ENCODE measurements at places on chromosomes 11 and 22. TPM values are rescaled to one million over a fixed set of nuclear protein-coding genes. Genes with fewer than 3 reads are reported as not detected.

The ARHGEF17 gene
- 56.5 TPM for total RNA-seq

DNA sequence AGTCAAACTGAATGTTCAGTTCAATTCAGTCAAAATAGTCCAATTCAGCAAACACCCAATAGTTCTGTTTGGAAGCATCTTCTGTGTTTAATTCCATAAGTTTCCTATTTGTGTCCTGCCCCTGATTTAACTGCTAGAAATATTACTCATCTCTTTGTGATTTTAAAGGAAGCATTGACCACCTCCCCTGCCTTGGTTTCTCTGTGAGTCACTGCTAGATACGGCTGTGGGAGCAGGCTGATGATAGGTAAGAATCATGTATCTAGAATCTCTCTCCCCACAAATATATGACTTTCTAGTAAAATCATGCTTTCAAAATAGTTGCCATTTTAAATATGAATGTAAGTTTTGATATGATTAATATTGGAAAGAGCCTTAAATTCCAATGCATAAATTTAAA, 888.5 kb downstream of the NTM start:
- H3K27ac ChIP-seq, result no peak overlapping the region
- H3K4me1 ChIP-seq, result no peaks in the 10 kb centered on the region
- H3K27me3 ChIP-seq, result no peaks in the 10 kb centered on the region
- no peak overlapping the region for H3K4me3 ChIP-seq
- DNase-seq, result no peak

DNA sequence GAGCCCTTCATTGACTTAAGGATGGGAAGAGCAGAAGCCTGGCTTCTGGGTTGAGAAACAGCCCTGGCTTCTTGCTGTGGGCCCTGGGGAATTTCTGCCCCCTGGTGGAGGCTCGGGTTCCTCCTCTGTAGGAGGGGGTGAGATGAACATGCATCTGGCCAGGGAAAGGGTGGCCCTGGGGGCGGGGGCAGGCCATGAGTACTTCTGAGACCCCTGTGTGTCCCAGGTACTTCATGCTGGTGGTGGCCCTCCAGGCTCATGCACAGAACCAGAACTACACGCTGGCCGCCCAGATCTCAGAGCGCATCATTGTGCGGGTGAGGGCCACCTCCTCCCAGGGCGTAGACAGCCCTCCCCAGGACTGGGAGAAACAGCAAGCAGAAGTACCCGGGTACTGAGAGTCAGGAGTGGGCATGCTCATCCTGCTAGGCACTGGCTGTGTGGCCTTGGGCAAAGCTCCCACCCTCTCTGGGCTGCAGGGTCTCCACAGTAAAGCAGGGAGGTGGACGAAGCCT, 15.8 kb downstream of the TMEM258 start:
- H3K27ac ChIP-seq, result no peak overlapping the region
- H3K27me3 ChIP-seq, result no peaks in the 10 kb centered on the region

DNA sequence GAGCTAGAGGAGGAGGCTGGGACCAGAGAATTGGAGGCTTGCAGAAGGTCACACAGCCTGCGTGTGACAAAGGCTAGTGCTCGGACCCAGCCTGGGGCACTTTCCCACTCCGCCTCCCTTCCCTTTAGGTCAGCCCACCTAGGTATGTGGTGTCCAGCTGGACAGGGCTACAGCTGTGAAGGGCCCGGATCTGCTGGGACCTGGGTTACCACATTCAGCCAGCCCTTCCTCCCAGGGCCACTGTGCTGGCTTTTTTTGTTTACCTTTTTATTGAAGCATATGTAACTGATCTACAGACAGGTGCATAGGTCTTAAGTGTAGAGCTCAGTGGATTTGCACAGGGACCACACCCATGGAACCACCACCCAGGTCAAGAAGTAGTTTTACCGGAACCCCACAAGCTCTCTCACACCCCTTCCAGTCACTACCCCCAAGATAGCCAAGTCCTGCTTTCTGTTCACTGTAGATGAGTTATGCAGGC, 8.7 kb downstream of the CAPN5 start:
- H3K27ac ChIP-seq, result peak overlapping the region; percentile 77
- peak; percentile 47 for DNase-seq
- H3K36me3 ChIP-seq, result no peaks in the 10 kb centered on the region
- H3K4me1 ChIP-seq, result peaks cover 38% of the 10 kb centered on the region

The MUC15 gene
- total RNA-seq, result 22.6 TPM

The DUSP8 gene
- total RNA-seq, result 8.9 TPM

DNA sequence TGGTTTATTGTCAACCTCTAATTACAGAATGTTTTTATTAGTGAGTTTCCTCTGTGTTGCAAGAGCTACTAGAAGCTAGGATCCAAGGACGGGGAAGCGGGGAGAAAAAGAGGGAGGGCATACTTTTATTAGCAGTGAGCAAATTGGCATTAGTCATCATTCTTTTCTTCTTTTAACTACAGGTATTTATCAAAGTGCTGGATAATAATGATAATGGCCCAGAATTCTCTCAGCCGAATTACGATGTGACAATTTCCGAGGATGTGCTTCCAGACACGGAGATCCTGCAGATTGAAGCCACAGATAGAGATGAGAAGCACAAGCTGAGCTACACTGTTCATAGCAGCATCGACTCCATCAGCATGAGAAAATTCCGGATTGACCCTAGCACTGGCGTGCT, 179.7 kb upstream of the MTNR1B start:
- H3K27me3 ChIP-seq, result no peaks in the 10 kb centered on the region
- no peak overlapping the region for H3K27ac ChIP-seq

DNA sequence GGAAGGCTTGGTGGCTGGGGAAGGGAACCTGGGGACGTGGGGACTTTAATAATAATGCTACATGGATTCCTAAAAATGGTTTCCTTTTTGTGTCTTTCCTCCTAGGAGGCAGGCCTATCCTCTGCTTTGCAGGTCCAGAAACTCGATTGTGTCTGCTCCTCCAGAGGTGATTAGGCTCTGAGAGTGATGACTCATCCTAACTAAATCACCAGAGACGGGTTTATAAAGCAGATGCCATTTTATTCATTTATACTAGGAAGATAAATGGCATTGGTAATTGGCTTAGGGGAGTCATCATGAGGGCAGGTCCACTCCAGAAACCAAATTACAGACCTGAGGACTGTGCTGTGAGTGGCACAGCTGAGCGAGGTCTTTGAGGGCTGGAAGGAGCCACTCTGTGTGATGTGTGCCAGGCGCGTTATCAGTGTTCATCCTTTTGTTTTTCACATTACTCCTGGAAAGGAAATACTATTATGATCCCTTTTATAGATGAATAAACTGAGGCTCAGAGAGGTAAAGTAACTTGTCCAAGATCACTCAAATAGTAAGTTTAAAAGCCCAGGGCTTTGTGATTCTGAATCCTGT, 7.1 kb downstream of the NLRX1 start:
- H3K27ac ChIP-seq, result no peak overlapping the region
- DNase-seq, result no peak
- peaks cover 59% of the 10 kb centered on the region for H3K36me3 ChIP-seq

DNA sequence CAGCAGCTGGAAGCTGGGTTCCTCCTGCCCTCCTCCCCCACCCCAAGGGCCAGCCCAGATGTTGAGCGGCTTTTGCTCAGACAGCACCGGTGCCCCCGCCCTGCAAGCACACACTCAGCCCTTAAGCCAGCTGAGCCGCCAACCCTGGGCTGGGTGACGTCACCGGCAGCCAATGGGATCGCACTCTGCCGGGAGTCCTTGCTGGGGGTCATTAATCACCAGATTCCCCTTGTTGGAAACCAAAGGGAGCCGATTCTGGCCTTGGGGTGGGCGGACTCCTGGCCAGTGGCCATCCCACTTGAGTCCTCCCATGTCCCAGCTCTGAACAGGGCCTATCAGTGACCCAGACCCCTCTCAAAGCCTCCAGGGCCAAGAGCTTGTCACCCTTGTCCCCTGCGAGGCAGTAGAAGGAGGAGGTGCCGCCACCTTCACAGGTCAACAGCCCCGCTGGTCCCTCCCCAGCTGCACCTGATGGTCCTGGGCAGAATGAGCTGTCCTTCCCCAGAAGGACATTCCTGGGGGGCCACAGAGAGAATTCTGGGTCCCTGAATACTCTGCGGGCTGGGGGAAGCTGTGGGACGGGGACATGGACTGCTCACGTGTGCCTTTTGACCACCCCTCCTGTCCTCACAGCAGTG, 7.4 kb downstream of the DUSP8 start:
- H3K4me1 ChIP-seq, result peaks cover 6% of the 10 kb centered on the region
- no peak overlapping the region for H3K27ac ChIP-seq
- no peak for DNase-seq

The SLC25A45 gene
- 13.0 TPM for total RNA-seq

DNA sequence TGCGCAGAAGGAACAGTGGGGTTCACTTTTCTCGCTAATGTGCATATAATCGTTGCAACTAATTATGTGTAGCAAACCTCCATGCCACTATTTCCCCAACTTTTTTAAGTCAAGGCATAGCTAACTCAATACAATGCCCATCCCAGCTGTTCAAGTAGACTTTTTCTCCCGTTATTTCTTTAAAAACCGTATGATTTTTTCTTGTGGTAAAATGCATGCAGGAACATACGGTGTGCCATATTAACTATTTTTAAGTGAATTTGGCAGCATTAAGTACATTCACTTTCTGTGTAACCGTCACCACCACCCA, 2.8 kb upstream of the DUSP8 start:
- H3K4me3 ChIP-seq, result no peak overlapping the region
- H3K27ac ChIP-seq, result no peak overlapping the region
- H3K4me1 ChIP-seq, result peaks cover 32% of the 10 kb centered on the region
- no peaks in the 10 kb centered on the region for H3K36me3 ChIP-seq
- H3K27me3 ChIP-seq, result peaks cover 7% of the 10 kb centered on the region

GRCh38 chr22:19550382-19550781, 26.2 kb upstream of the CLDN5 start:
- DNase-seq, result no peak
- H3K4me1 ChIP-seq, result peaks cover 8% of the 10 kb centered on the region
- H3K27me3 ChIP-seq, result no peaks in the 10 kb centered on the region
- H3K4me3 ChIP-seq, result no peak overlapping the region
- H3K36me3 ChIP-seq, result no peaks in the 10 kb centered on the region
- no peak overlapping the region for H3K27ac ChIP-seq

- H3K27me3 ChIP-seq, result no peaks in the 10 kb centered on the region
- DNase-seq, result no peak
- H3K36me3 ChIP-seq, result no peaks in the 10 kb centered on the region
- no peak overlapping the region for H3K27ac ChIP-seq
- H3K4me3 ChIP-seq, result no peak overlapping the region
Observed at GRCh38 chr11:16194566-16194965, 161.8 kb downstream of the SOX6 start.

- no peak overlapping the region for H3K4me3 ChIP-seq
- peaks cover 53% of the 10 kb centered on the region for H3K36me3 ChIP-seq
- peaks cover 7% of the 10 kb centered on the region for H3K4me1 ChIP-seq
- H3K27me3 ChIP-seq, result no peaks in the 10 kb centered on the region
Observed at GRCh38 chr11:70383664-70384565, 14.4 kb upstream of the CTTN start.

DNA sequence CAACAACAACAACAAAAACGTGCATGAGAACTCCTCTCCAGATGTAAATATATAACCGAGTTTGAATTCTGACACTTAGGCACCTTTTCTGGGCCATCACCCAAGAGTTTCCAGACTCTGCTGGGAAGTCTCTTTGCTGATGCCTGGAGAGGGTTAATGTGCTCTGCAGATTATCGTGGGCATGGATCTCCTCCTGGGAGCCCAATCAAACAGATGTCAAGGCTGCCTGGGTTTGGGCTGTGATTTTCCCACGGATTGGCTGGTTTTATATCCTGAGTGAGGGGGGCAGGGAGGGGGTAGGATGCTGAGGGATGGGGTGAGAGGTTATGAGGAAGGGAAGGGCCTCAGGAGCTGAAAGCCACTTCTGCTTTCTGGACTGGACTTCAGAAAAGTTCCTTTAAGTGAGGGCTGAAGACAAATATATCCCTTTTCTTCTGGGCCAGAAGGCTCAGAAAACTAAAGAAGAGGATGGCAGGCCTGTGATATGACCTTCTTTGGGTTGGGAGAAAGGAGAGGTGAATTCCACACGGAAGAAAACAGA, 4.2 kb downstream of the ELF5 start:
- DNase-seq, result no peak
- no peaks in the 10 kb centered on the region for H3K27me3 ChIP-seq
- peaks cover 33% of the 10 kb centered on the region for H3K4me1 ChIP-seq
- H3K4me3 ChIP-seq, result no peak overlapping the region

DNA sequence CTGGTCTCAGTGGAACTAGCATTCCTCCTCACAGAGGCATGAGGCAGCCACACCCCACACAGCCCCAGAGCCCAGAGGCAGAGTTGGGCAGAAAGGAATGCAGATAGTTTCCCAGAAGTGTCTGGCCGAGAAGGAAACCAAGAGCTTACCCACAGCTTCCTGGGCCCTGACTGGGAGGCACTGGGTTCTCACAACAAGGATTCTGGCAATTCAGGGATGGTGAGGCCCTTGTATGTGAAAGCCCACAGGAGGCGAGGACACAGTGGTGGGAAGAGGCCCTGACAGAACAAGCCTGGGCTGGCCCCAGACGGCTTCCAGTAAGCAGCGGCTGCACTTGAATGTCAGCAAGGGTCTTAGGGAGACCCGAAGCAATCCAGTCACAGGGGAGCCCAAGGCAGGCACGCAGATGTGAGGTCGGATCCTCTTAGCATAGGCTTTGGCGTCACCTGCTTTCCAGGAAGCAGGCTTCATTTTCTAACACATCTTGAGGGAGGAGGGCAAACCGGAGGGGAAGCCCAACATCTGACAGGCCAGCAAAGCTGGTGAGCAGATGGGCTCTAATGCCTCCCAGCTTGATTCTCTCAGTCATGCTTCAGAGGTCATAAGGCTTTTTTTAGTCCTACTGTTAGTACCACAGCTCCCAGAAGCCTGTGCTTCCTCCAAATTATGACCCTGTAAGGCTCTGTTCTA, 78.3 kb upstream of the AKIP1 start:
- no peak overlapping the region for H3K4me3 ChIP-seq
- H3K27ac ChIP-seq, result peak overlapping the region; percentile 82
- DNase-seq, result peak; percentile 67
- H3K27me3 ChIP-seq, result no peaks in the 10 kb centered on the region
- peaks cover 36% of the 10 kb centered on the region for H3K4me1 ChIP-seq

All from lower lobe of right lung (tissue), 2 donors.